ENCODE measurements at places on chromosomes 2 and 18. TPM values are rescaled to one million over a fixed set of nuclear protein-coding genes. Genes with fewer than 3 reads are reported as not detected.

Gene TEX44
- total RNA-seq: not detected

Gene EIF2B4
- 8.8 TPM for total RNA-seq

Gene ST8SIA5
- under 0.01 TPM for total RNA-seq

Gene FEV
- total RNA-seq: not detected

Gene DNAJC5G
- not detected for total RNA-seq

Gene TGIF1
- 91.2 TPM for total RNA-seq
